Kidney (tissue), 22 donors: ENCODE measurements at places on chromosomes 4 and X.

DNA sequence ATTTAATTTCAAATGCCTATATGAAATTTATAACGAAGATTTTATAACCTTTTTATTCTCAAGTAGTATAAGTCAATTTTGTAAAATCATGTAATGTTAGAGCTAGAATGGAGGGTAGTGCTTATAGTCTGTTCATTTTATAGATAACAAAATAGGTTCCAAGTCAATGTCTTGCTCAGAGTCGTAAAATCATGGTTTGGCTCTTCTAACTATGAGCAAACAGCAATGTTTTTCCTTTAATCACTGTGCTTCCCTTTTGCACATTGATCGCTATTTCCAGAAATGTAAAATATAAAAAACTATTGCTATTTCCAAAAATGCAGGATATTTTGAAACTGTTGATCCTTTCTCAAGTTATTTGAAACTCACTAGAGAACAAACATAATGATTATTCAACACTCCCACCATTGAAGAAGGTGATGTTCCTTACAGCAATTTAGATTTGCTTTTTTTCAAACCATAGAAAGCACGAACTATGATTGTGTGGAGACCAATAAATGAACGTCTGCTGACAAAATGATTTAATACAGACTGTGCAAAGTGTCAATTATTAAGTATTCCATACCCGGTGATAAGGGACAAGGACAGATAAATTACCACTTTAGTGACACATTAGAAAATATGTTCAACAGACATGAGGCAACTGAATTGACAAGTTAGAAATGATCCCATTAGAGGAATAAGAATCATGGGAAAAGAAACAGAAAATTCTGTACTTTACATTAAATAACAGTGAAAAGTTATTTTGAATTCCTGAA, 412.1 kb upstream of the TECRL start:
- no peak for DNase-seq

DNA sequence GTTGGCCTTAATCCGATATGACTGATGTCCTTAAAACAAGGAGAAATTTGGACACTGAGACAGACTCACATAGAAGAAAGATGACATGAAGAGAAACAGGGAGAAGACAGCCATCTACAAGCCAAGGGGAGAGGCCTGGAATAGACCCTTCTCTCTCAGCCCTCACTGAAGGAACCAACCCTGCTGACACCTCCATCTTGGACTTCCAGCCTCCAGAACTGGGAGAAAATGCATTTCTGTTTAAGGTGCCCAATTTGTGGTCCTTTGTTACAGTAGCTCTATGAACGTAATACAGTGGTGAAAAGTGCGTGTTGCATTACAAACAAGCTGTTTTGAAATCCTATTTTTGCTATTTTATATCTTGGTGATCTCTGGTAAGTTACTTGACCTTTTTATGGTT, 343.6 kb downstream of the ARHGAP10 start:
- no peak for DNase-seq

GRCh38 chr4:2891294-2891693, 47.6 kb downstream of the ADD1 start:
- DNase-seq: peak; percentile 20

DNA sequence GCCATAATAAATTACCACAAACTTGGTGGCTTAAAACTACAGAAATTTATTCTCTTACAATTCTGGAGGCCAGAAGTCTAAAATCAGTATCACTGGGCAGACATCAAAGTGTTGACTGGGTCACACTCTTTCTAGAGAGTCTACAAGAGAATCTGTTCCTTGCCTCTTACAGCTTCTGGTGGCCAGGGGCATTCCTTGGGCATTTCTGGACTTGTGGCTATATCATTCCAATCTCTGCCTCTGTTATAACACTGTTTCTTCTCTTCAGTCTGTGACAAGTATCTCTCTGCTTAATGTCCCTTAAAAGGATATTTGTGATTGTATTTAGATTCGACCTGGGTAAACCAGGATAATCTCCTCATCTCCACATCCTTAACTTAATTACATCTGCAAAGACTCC, 207.3 kb upstream of the DCAF8L1 start:
- DNase-seq: no peak

GRCh38 chr4:11158971-11159370, 269.7 kb downstream of the HS3ST1 start:
- DNase-seq: no peak

GRCh38 chr4:145440292-145441007, 41.2 kb upstream of the SMAD1 start:
- no peak for DNase-seq

- no peak for DNase-seq
Measured at GRCh38 chrX:65674204-65674893, 6.9 kb downstream of the MSN start.
